Dorsolateral prefrontal cortex (tissue), 122 donors: ENCODE measurements at places on chromosomes 3 and 15.
A peak's percentile ranks its signal among the peaks of the same experiment; 100 is the strongest.

GRCh38 chr3:135596563-135596962 lies 369.0 kb upstream of the PPP2R3A start:
- DNase-seq, result no peak

DNA sequence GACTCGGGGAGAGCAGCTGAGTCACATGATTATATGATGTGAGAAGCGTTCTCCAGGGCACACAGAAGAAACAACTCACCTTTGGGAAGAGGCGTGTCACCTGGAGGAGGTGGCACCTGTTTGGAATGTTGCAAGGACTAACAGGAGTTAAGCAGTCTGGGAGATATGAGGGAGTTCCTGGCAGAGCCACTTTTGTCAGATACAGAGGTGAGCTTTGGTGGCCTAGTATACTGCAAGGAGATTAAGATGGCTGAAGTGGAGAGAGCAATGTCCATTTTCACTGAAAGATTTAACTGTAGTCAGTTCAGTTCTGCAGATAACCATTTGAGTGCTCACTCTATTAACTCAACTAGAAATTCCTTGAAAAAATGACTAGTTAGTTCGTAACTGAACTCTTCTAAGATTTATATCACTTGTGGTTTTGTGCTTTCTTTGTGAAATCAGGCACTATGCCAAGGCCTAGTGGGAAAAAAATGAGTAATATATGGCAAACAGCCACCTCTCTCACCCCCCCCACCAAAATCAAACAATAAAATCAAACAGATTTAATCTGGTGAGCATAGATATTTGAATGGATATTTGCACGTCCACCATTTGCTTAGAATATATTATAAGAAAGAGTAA lies 61.3 kb downstream of the CRYBG3 start:
- DNase-seq, result no peak

DNA sequence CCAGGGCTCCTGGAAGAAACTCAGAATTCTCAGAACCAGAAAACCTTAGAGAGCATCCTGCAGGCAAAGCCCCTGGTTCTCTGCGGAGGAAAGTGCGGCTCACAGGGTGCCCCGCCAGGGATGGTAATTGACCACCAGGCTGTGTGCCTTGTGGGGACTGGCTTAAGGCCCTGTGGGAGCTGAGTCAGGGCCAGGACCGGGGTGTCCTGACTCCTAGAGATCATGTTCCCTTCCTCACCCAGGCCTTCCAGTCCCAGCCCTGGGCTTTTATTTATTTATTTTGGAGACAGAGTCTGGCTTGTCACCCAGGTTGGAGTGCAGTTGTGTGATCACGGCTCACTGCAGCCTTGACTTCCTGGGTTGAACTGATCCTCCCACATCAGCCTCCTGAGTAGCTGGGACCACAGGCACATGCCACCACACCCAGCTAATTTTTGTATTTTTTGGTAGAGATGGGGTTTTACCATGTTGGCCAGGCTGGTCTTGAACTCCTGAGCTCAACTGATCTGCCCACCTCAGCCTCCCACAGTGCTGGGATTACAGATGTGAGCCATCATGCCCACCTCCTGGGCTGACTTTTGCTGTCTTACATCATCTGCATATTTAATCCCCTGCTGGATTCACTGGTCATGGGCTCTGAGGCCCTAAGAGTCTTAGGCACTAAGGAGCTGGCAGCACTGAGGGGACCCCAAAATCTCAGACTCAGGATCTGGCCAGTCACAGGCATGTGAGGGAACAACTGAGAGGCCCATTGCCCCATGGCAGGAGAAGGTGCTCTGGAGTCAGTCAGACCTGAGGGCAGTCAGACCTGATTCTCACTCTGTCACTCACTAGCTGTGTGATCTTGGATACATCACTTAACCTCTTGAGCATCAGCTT lies 20.4 kb upstream of the LAMP3 start:
- DNase-seq, result no peak

DNA sequence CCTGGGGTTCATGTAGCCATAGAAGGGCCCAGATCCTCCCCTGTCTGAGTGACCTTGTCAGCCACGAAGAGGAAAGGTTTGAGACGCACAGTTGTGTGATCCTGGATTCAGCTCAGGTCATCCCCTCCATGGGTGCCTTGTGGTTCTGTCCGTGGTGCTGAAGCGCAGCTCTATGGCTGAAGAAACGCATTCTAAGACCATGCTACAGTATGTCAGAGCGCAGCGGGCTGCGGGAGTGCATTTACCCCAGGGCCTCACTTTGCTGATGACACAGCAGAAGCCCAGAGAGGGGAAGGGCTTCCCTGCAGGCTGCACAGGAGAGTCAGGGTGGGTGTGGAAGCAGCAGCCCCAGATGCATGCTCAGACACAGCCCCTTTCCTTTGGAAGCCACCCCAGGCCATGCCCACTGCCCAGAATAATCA lies 68.8 kb upstream of the IQSEC1 start:
- peak; percentile 41 for DNase-seq

DNA sequence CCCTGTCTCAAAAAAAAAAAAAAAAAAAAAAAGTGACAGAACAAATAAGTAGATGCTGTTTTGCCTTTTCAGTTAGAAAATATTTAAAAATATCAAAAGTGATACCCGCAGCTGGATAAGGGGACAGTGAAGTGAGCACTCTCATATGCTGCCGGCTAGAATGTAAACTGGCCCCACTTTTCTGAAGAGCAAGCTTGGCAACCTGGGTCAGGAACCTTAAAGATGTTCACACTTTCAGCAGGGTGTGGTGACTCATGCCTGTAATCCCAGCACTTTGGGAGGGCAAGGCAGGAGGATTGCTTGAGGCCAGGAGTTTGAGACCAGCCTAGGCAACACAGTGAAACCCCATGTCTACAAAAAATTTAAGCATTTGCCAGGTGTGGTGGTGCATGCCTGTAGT lies 17.4 kb downstream of the FSD2 start:
- no peak for DNase-seq

DNA sequence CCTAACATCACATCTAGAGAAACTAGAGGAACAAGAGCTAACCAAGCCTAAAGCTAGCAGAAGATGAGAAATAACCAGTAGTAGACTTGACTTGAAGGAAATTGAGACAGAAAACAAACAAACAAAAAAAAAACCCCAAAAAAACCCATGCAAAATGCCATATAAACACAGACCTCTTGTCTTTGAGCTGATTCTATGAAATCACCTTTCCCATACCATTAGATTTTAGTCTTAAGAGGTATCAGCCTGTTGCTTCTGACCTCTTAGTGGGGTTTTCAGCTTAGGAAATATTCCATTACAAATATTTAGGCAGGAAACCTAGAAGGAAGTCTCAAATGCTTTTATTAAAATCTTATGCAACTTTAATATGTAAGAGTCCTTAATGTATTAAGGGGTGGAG lies 23.9 kb upstream of the ST3GAL6 start:
- no peak for DNase-seq

- no peak for DNase-seq
These were observed 60.8 kb upstream of the POLG start for GRCh38 chr15:89395461-89395871.

- no peak for DNase-seq
These were observed 364.4 kb downstream of the MECOM start for GRCh38 chr3:169299129-169299528.

DNA sequence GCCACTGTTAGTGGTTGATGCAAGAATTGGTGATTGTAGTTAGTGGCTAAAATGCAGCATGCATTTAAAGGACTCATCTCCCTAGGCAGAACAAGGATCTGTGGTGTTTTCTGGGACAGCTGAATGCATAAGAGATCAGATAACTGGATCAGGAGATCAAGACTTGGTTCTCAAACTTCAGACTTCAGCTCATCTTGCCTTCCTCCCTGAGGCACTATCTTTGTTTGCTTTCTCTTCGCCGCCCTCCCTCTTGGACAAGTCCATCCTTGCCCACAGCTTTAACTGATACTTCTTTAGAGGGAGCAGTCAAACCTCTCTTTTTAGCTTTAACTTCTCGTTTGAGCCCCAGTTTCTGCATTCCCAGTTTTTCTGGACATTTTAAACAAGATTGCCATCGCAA lies 195.4 kb upstream of the TPRG1 start:
- no peak for DNase-seq

DNA sequence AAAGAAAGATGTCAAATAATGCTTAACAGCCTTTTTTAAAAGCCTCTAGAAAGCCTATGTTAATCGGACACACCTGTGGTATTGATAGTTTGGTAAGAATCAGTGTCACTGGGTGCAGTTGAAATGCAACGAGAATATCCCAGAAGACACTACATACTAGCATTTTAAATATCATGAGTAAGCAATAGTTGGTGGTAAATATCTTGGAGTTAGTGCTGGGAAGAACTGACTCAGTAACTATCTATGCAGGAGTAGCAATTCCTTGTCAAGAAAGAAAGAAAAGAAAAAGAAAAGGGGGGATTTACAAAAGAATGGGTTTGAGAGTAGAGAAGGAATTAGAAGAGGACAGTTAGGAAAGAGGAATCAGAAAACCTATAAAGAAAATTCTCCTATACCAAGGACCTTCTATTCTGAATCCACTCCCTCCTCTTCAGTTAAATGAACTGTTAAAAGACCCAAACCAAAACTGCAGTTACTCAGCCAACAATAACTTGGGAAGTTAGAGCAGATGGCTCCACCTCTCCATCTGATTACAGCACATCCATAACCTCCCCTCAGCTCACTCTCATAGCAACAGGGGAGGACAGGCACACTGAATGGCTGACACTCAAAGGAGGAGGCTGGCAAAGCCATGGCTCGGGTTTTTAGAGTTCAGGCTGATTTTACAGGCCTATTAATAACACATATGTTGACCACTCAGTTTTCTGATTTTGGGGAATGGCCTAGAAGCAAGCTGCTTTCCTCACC lies 207.6 kb upstream of the MDFIC2 start:
- DNase-seq, result no peak

DNA sequence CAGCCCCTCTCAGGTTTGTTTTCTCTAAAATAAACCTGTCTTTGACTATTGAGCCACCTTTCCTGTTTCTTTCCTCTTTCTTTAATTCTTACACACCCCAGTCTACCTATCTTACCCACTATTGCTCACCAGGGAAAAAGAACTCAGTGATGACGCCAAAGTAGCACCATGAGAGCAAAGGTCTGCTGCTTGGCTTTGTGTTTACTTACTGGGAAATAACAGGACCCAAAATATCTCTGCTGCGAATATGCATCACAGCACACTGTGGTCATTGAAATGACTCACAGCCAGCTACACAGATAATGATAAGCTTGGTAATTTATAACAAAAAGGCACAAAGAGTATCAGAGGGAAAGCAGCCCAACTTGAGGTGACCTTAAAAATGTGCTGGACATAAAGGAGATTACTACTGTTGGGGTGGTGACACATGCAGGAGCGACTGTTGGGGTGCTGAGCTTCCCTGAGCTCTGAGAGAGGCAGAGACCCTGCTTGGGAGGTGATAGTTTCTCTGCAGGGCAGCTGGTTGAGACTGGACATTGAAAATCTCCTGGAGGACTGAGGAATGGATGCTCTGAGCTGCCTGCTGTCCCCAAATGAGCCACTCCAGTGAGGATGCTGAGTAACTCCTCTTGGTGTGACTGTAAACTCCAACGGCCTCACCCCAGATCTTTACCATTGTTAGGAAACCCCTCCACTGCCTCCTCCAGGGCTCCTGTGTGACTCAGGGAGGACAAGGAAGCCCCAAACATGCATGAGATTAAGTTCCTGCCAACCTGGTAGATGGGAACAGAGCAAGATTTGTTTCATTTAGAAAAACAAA lies 14.5 kb downstream of the EFCAB12 start:
- DNase-seq, result no peak

DNA sequence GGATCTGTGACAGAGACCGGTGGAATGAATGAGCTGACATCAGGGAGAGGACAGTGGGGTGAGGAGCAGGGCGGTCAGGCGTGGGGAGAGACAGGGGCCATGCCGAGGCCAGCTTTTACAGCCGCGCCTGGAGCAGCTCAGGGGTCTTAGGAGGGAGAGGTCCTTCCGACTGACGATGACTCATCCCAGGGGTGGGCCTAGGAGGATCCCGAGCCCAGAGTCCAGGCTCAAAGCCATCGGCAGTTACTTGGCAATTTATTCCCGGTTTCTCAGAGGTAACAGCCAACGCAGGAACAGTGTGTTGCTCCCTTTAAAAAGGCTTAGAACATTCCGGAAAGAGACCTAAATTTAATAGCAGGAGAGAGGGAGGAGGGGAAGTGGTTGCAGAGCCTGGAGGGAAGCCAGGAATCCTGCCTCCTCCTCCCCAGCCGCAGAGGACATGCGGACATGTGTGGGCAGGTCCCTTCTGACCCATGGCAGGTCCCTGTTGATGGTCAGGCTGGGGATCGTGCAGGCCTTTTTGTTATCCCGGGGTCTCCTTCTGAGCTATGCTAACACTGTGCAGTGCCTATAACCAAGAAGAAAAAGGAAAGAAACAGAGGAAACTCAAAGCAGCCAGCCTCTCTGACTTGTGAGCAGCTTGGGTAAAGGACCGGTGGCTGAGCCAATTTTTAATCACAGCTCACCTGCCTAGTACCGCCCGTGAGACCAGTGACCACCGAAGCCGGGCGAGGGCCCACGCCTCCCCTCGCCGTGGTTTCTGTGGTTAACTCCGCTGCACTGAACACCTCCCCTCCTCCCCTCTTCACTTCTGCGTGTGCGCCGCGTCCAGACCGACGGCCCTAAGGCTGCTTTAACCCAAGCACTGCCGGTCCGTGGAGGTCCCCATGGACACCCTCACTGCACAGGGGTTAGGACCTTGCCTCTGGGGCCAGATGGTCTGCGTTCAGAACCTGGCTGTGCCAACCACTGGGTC lies 392.4 kb upstream of the PROK2 start:
- DNase-seq, result peak; percentile 45

DNA sequence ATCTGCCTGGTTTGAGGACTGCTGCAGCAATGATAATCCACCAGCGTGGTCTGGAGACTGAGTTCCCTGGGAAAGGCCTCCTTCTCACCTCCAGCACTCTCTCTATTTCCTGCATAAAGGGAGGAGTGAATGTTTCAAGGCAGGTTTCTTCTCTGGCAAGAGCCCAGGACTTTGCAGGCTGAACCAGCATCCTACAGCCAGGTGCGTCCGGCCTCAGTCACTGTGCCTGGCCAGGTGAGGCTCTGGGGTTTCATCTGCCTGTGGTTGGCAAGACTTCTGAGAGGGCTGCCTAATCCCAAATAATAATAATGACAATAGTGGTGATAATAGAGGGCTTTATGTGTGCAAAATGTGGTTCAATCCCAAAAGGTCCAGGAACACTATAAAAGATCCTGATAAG lies 269.0 kb upstream of the TBC1D5 start:
- DNase-seq, result no peak

- no peak for DNase-seq
These were observed 90.8 kb downstream of the CRTC3 start for GRCh38 chr15:90620379-90621067.

GRCh38 chr3:67804089-67804488 lies 149.7 kb upstream of the SUCLG2 start:
- no peak for DNase-seq
